Fibroblast of the conjunctiva (primary cell): ENCODE measurements at places on chromosomes 2 and 18.

- DNase-seq = no peak
Measured at GRCh38 chr18:70431203-70431624, 142.4 kb downstream of the SOCS6 start.

- peak; percentile 40 for DNase-seq
Measured at GRCh38 chr2:1625281-1626001, 118.9 kb downstream of the PXDN start.

- DNase-seq = no peak
Measured at GRCh38 chr2:108148555-108148954, 91.2 kb upstream of the SULT1C3 start.

DNA sequence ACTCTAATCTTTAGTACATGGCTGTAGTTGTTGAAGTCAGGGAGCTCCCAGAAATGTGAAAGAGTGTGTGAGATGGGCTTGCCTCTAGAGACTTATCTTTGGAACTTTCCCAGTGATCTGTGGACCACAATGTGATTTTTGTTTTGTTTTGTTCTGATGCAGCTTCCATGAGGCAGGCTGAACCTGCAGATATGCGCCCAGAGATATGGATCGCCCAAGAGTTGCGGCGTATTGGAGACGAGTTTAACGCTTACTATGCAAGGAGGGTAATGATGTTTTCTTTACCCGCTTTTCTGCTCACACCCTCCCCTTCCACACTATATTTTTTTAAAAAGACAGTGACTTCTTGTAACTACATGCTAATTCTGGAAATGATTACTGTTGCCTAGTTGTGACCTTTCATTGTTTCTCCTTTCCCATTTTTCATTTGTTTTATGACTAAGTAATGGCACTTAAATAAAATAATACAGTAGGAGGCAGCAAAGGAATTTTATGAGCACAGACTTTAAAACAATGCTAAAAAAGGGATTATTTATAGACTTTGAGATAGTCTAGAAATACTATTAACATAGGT is 29.3 kb downstream of the BCL2L11 start:
- no peak for DNase-seq

GRCh38 chr2:23058435-23058834 is 326.5 kb upstream of the KLHL29 start:
- no peak for DNase-seq

DNA sequence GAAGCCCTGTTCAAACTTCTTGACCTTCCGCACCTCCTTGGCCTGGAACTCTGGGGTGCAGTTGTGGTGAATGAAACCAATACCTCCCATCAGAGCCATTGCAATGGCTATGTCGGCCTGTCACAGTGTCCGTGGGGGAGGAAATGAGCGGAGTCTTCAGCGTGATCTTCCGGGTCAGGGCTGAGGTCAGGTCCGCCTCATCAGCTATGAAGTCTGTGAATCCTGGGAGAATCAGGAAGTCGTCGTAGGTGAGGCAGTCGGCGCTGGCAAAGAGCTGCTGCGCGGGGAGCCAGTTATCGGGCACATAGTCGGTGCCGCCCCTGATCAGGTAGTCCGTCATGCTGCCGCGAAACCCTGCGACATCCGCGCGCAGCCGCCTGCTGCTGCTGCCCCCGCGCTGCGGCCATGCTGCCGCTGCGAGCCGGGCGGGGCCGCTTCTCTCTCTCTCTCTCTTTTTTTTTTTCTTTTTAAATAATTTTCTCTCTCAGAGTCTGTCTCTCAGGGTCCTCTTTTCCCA is 154.1 kb upstream of the ZSWIM2 start:
- no peak for DNase-seq

- no peak for DNase-seq
Measured at GRCh38 chr18:50194631-50195532, at the start of gene MYO5B. Gene MYO5B (minus strand): TSS chr18:50195147. CDS start chr18:50194793, 354 bp downstream.

GRCh38 chr2:148930046-148930775 is 55.2 kb downstream of the KIF5C start:
- peak; percentile 55 for DNase-seq

DNA sequence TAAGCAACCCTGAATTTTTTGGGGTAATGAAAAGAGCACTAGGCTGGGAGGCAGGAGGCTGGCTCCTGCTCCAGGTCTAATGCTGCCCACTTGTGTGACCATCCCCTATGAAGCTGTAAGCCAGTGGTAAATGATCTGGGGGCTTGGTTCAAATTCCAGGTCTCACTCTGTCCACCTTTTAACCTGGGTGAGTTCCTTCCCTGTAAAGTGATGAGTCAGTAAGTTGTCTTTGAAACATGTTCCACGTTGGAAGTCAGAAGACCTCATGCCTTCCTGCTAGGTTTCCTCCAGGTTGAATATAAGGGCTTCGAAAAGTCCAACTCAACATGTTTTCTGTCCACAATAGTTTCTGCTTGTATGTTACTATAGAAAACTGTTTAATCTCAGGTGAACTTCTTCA is 160.9 kb upstream of the MYT1L start:
- DNase-seq = no peak

GRCh38 chr2:131413148-131413747 is 49.3 kb upstream of the RAB6D start:
- peak; percentile 43 for DNase-seq

GRCh38 chr2:191835539-191836350 is 11.1 kb downstream of the CAVIN2 start:
- DNase-seq = no peak

DNA sequence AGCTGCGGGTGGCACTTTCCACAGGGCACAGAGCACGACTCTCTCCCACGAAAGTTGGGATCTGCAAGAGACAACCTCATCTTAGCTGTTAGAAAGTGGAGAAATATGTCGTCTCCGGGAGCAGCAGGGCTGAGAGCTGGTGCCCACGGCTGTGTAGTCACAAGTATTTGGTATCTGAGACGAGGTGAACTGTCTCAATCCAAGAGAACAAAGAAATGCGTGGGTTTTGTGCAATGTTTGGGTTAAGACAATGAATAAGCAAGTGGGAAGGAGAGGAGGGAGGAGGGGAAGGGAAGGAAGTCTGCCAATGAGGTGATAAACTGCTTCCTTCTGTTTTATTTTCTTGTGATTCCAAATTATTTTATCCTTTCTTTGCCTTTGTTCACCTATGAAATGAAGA is 18.0 kb downstream of the DYTN start:
- DNase-seq = no peak

GRCh38 chr2:66995636-66996035 is 401.5 kb upstream of the ETAA1 start:
- DNase-seq = no peak

- DNase-seq = no peak
Measured at GRCh38 chr2:188278388-188279092, 13.1 kb upstream of the GULP1 start.

DNA sequence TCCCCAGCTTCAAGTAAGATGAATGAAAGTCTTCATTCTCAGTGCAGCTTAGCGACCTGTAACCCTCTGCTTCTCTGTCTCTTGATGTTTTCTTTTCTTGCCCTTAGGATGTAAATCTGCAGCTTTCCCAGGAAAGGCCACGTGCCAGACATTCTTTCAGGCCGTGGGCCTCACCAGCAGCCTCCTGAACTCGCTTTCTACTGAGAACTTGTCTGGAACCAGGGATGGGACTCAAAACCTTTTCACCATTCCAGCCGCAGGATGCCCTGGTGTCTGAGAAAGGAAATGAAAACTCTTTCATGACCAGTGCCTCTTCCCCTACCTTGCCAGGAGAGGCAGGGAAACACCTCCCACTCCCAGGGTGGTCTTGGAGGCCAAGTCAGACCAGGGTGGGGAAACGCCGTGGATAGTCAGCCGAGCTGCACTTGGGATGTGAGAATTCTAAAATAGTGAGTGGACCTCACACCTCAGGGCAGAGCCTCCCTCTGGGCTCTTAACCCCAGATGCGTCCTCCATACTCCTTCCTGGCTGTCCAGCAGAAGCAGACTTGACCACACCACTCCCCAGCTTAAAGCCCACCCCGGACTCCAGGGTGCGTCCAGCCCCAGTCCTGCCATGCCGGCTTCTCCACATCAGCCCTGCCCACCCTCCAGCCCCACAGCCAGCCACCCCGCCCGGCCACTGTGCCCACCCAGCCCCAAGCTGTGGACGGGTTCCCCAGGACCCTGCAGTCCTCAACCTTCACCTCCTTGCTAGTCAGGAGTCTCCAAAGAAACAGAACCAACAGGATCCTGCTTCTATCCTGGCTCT is 115.5 kb downstream of the TWIST2 start:
- DNase-seq = no peak

GRCh38 chr2:24986372-24986771 is 14.6 kb upstream of the DNAJC27 start:
- no peak for DNase-seq

DNA sequence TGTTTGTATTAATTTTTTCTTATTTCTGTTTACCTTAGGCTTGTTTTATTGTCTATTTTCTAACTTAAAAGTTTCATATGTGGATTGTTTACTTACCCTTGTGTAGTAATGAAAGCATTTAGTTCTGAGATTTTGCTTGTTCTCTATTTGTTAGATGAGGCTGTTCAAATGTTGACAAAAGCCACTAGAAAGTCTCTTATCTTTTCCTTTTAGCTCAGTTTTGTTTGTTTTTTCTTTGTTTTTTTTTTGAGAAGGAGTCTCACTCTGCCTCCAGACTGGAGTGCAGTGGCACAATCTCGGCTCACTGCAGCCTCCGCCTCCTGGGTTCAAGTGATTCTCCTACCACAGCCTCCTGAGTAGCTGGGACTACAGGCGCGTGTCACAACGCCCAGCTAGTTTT is 30.9 kb downstream of the USP14 start:
- DNase-seq = no peak

DNA sequence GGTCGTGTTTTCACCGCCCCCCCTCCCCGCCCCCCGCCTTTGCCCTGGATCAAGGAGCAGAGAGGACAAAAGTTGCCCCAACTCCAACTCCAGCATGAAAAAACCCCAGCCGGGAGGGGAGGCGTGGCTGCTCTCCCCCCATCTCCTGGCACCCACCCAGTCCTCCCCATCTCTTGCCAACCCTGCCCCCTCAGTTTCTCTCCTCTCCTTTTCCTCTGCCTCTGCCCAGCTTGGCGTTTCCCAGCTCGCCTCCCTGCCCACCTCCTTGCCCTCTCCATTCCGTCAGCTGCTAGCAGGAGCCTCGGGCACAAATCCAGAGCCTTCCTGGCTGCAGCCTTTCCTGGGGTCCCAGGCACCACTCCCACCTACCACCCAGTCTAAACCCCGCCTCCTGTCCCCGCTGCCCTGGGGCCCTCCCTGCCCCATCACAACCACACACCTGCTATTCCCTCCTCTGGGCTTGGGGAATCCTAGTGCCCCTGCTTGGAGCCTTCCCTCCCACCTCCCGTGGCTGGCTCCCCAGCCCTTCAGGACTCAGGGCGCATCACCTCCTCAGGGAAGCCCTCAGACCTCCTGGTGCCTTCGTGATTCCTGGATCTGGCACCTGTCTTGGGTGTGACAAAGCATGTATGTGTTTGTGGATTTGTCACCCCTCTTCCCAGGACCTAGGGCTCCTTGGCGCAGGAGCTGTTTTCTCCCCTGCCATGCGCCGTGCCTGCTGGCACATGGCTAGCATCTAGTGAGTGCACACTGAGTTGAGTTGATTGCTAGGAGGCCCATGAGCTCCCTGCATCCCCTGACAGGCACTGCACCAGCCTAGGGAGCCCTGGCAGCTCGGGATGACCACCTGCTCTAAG is 209.1 kb downstream of the TFCP2L1 start:
- no peak for DNase-seq

- no peak for DNase-seq
Measured at GRCh38 chr2:17934721-17935120, 56.3 kb downstream of the KCNS3 start.

DNA sequence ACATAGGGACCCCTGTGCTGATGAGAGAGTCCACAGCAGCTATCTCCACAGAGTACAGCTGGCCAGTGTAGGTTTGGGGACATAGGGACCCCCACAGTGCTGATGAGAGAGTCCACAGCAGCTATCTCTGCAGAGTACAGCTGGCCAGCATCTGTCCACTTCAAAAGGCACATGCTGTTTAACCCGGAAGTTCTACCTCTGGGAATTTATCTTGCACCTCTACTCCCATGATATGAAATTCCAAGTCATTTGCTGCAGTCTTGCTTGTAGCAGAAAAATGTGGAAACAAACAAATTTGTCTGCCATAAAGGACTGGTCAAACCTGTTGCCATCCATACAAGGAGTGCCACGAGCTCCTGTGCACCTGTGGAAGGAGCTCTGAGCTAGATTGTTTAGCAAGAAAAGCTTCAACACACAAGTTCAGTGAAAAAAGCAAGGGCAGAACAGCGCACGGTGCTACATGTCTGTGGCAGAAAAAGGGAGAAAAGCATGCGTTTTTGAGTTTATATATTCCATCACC is 33.1 kb downstream of the LRRFIP1 start:
- no peak for DNase-seq

GRCh38 chr2:98921062-98921461 is 15.0 kb downstream of the CRACDL start:
- DNase-seq = no peak

GRCh38 chr18:58578835-58579560 is 49.9 kb downstream of the ALPK2 start:
- peak; percentile 69 for DNase-seq

GRCh38 chr2:219274361-219274921 is 4.7 kb upstream of the DNAJB2 start:
- peak; percentile 14 for DNase-seq

DNA sequence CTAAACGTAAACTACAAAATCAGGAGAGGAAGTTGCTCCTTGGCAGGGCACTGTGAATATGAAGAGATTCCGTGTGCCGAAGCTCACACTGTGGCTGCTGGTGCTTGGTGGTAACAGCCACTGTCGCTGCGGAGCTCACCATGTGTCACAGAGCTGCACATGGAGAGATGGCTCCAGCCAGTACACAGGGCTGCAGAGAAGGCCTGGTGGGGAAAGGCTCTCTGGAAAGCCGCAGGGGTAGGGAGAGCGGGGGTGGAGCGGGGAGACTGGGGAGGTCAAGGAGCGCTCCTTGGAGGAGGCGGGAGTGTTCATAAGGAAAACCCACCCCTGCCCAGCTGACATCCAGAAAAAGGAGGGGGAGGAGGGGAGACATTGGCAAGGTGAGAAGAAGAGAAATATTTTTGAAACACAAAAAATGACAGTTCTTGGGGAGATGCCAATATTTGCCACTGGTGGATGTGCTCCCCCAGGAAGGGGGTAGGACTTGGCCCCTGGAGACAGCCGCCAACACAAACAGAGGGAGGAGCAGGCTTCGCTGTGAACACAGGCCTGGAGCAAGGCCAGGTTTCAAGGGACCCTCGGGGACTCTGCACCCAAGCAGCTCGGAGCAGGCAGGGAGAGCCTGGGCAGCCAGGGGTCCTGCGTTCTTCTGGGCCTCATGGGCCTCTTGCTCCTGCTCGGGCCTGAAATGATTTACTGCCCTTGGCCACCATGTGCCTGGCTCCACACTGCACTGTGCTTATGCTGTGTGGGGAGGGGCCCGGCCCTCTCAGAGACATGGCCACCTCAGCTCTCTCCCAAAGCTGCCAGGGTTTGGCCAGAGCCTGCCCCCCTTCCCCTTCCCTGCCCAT is 102.6 kb upstream of the GLI2 start:
- DNase-seq = no peak
